Upper lobe of right lung (tissue), 1 donor: ENCODE measurements at places on chromosomes 1 and 21. TPM values are rescaled to one million over a fixed set of nuclear protein-coding genes. Genes with fewer than 3 reads are reported as not detected.

DNA sequence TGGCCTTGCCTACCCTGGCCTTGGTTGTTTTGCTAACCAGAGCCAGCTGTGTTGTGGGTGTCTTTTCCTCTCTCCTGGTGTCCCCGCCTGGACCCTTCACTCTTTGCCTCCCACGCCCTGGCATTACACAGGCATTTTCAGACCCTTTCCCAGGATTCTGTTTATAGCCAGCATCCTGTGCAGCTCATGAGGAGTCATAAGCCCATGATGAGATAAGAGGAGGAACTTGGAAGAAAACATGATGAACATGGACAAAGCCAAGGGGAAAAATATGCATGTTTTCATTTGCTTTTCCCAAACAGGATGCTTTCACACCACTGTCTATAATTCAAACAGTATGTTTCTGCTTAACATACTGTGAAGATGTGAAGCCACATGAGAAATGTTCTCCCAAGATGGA lies 18.7 kb upstream of the WARS2 start:
- DNase-seq, result no peak

DNA sequence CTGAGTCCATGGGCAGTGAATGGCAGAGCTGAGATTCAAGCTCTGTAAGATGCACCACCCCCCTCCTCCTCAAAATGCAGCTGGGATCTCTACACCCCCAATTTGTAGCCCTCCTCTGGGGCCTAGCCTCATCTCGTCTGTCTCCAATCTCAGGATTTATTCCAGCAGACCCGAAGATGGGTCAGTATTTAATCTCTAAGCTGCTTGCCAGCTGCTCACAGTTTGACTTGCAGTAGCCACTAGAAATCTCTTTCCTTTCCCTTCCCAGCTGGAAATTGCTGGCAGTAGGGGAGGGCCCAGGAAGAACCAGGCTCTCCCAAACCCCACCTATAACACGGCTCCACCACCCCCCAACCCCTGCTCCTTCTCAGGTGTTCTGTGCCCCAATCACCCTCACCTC lies 1.5 kb downstream of the LACTBL1 start:
- no peak for DNase-seq

GRCh38 chr1:207933205-207933800 lies 22.4 kb upstream of the CD34 start:
- DNase-seq, result no peak

DNA sequence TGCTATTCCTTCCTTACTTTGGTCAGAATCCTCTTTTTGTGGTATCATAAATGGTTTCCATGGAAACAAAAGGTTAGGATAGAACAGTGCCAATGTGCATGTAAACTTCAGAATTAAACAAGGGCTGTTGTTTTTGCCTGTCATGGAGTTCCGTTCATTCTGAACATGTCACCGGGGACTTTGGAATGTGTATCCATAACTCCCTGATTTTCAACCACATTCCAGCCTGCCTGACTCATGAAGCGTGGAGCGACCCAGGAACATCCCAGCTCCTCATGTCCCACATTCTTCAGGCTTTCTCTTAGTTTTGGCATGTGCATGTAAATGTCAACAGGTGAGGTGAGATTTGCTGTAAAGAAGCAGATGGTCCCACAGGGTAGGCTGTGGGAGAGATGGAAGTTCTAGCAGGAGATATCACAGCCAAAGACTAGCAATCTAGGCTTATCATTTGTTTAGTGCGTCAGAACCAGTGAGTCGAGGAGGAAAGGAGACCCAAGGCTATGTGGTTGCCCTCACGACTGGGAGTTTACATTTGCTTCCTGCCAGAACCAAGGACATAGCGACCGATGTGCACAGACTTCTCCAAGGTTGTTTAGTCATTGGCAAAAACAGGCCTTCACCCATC lies 23.0 kb upstream of the DNAJC11 start:
- no peak for DNase-seq

- no peak for DNase-seq
Observed at GRCh38 chr1:114641377-114641776, 28.5 kb downstream of the DENND2C start.

DNA sequence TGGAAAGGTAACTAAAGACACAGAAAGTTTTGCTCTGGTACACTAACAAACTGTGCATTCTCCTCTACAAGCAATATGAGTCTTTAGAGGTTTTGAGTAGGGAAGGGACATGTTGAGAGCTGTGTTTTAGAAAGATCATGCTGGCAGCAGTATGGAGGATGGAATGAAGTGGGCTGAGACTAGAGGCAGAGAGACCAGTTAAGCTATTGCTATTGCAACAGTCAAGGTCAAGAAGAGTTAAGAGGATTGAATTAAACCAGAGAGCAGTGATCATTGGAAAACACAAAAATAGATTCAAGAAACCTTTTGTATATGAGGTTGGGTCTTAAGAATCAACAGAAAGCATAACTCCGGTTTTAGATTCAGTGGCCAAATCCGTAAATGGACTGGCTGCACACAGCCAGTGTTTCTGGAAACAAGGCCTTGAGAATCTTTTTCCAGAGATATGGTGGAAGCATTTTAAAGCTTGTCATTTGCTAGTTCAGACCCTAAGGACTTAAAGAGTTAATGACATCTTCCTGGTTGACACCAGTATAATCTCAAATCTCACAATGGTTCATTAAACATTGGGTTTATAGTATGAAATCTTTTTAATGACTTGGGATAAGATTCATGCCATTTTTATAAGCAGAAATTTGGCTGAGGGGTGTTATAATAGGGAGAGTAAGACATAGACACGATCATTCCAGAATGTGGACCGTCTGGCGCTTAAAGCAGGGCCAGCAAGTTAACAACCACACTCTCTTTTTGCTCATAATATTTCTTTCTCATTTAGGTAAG lies 177.9 kb downstream of the NR5A2 start:
- no peak for DNase-seq

GRCh38 chr1:23530087-23530746 lies 816 bp downstream of the E2F2 start:
- no peak for DNase-seq

DNA sequence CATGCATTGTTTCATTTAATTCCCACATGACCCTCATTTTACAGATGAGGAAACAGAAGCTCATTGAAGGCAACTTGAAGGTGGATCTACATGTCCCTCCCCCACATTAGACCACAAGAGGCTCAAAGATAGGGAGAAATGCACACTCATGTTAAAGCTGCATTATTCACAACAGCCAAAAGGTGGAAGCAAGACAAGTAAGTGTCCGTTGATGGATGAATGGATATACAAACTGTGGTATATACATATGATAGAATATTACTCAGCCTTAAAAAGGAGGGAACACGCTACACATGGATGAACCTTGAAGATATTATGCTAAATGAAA lies 149.7 kb upstream of the JUN start:
- DNase-seq, result no peak

- no peak for DNase-seq
Observed at GRCh38 chr1:183572721-183573120, 17.5 kb downstream of the NCF2 start.

- peak; percentile 60 for DNase-seq
Observed at GRCh38 chr21:42997053-42997452, 22.7 kb downstream of the PKNOX1 start.

Gene ADAMTS1
- 122 TPM for total RNA-seq

Gene IGSF9
- 2.2 TPM for total RNA-seq
